GM12865 (cell line): ENCODE measurements at places on chromosomes 5 and 9.

GRCh38 chr5:133552925-133553525 is 59.3 kb downstream of the FSTL4 start:
- peak; percentile 65 for DNase-seq

DNA sequence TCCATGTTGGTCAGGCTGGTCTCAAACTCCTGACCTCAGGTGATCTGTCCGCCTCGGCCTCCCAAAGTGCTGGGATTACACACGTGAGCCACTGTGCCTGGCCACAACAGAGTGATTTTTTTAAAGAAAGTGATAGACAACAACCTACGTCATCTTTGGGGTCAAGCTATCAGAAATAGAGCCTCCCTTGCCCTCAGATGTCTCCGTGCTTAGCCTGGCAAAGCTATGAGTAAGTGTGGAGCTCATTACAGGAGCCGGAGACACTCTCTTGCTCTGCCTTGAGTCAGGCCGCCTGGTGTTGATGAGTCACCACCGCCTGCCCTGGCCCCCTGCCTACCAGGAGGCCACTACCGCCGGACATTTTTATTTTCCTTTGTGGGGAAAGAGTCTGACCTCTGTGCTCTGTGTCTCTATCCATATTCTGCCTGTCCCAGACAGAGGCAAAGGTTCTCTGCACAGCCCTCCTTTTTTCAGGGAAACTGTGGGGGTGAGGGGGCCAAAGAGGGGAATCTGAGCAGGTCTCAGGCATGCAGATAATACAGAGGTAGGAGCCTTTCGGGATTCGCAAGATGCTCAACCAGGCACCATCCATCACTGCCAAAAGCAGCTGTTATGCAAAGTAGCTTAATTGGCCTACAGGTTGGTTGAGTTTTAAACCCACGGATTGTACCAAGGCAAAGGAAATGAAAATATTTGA is 123.7 kb upstream of the CPEB4 start:
- peak; percentile 56 for DNase-seq

- DNase-seq: peak; percentile 87
These were observed 12.5 kb upstream of the EXOSC2 start for GRCh38 chr9:130680836-130681768.

DNA sequence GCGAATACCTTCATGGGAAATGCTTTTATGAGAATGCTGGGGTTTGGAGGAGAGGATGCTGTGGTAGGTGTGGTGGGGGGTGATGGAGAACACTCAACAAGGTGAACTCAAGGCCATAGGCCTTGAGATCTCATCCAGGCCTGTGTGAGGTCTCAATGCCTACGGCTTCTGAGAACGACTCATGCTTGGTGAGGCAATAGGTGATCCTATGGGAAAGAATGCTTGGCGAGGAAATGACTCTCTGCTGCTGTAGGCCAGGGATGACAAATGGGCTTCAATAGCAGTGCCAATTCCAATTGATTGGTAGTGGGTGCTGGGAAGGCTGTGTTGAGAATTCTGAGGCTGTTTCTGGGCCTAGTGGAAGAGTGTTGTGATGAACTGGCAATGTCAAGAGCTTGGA is 280.2 kb upstream of the CLINT1 start:
- no peak for DNase-seq

GRCh38 chr5:142650060-142650459 is 35.8 kb downstream of the FGF1 start:
- no peak for DNase-seq

DNA sequence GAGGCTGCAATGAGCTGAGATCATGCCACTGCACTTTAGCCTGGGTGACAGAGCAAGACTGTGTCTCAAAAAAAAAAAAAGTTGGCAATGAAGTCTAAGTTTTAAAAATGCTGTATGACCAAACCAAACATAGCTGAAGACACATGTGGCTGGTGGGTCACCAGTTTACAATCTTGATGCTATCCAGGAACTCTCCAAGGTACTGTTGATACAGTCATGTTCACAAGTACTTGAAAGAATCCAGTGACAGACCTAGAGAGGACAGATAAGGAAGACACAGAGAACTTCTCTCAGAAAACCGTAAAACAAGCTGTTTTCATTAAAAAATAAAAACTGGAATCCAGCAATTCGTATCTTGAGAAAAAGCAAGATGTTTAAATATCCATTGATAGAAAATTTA is 95.7 kb downstream of the ACTBL2 start:
- DNase-seq: no peak

DNA sequence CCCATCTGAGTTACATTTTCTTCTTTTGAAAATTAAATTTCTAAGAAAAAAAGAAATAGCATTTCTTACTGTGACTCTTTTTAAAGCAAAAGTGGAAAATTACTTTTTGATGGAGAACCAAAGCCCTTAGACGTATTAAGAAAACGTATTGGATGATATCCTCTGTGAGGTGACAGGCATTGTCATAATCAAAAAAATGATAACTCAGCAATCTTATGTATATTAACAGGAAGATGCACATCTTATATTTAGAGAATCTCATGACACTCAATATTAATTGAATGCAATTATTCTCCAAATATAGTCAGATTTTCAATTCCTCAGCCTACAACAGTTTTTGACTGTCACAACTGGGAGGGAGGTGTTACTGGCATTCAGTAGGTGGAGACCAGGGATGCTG is 25.1 kb downstream of the FGF10 start:
- no peak for DNase-seq

DNA sequence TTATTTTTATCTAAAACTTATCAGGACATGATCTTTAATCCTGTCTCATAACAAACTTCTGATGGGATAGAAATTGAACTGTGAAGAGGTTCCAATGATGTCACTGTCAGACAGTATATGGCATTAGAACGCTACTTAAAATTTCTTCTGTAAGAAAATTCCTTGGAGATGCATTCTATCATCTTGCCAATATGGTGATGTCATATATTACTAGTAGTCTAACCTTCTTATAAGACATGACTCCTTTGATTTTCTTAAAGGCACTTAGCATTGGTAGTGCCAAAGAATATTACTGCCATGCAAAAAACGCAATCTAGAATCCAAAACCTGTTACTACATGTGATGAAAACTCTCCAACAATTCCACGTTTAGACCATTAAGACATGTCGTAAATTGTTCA is 131.1 kb downstream of the SLC25A46 start:
- DNase-seq: no peak

GRCh38 chr9:107874591-107875369 is 385.2 kb upstream of the KLF4 start:
- peak; percentile 69 for DNase-seq

DNA sequence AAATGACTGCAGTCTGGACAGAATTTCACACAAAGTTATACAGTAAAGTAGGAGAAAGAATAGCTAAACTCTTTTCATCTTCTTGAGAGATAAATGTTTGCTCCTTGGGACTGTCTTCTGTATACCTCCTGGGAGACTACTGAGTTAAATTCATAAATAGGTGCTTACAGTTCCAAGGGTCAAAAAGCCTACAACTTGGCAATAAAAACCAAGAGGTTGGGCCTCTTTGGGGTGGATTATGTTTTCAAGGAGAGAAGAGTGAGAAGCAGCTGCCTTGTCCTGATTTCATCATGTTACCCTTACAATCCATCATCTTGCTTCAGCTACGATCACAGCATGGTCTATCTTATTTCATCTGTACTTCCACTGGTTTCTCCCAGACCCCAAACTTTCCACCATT is 213.2 kb upstream of the RPS23 start:
- DNase-seq: no peak

- peak; percentile 8 for DNase-seq
These were observed 68.8 kb downstream of the ITGA1 start for GRCh38 chr5:52856564-52856963.

- DNase-seq: no peak
These were observed 378.8 kb upstream of the TLE4 start for GRCh38 chr9:79193001-79193400.

- no peak for DNase-seq
These were observed 994 bp downstream of the IRGM start for GRCh38 chr5:150847334-150847695.

GRCh38 chr9:95441081-95441480 is 75.7 kb downstream of the PTCH1 start:
- DNase-seq: no peak

DNA sequence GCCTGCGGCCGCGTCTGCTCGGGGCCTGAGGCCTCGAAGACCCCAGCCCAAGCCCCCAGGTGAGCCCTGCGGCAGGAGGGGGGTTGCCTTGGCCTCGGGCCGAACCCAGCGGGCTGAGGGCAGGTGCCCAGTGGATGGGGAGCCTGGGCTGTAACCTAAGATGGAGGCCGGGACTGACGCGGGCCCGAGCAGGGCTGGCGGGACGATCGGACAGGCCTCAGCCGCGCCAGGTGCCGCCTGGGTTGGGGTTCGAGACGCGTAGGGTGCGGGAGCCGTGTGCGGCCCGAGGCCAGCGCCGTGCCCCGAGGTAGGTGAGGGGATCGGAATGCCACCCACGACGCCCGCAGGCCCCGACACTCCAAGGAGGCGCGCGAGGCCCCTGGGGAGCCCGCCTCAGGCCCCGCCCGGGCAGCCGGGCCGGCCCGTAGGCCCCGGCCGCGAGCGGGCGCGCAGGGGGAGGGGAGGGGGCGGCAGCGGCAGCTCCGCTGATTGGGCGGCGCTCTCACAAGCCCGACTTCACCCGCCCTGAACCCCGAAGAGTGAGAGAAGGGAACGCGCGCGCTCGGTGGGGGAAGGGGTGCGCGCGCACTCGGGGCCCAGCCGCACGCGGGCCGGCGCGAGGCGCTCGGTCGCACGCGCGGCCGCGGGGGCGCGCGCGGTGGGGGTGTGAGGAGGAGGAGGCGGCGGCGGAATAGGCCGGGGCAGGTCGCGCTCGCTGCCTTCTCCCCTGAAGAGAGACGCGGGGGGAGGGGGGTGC is at the start of gene NSD1:
Gene NSD1, plus strand, starts transcription at position 678 of the 757 bp plus-strand sequence. CDS start 1,331 bp downstream, outside the sequence.
- DNase-seq: peak; percentile 98

- no peak for DNase-seq
These were observed 41.3 kb upstream of the HAND1 start for GRCh38 chr5:154519359-154519758.
